ENCODE measurements at places on chromosomes 11 and 22.

GRCh38 chr11:37916331-37916730 lies 1318.3 kb upstream of the RAG2 start:
- no peak for DNase-seq

DNA sequence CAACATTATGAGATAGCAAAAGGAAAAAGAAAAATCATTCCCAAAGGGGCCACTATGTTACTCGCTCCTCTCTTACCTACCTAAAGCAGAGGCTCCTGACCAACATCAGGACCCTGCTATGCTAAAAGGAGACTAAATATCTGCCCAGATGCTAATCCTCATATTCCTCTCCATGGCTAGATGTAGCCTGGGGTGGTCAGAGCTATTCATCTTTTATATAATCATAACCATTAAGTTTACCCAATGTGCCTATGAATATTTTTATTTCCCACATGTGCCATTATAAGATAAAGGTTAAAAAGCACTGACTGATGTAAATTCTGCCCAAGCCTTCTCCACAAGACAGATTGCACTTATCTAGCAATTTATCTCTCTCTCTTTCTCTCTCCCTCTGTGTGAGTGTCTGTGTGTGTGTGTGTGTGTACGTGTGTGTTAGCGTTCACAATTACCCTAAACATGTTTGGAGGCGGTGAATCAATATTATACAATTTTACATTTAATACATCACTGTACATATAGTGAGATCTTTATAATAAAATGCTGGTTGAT lies 41.2 kb upstream of the ANO5 start:
- DNase-seq = no peak

DNA sequence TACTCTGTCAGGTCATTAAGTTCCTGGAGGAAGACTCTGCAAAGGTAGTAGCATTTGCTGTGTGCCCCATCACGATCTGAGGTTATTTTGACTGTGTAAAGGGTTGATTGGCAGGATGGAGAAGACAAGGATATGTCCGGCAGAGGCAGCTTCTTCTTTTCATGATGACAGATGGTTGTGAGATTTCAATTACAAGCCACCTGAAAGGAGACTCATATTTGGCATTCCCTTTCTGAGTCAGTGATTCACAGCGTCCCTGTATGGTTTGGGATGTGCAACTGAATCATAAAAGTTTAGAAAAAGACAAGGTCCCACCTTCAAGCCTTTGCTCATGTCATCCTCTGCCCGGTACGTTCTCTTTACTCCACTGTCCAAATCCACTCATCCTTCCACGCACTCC lies 113.4 kb downstream of the MTNR1B start:
- no peak for DNase-seq

DNA sequence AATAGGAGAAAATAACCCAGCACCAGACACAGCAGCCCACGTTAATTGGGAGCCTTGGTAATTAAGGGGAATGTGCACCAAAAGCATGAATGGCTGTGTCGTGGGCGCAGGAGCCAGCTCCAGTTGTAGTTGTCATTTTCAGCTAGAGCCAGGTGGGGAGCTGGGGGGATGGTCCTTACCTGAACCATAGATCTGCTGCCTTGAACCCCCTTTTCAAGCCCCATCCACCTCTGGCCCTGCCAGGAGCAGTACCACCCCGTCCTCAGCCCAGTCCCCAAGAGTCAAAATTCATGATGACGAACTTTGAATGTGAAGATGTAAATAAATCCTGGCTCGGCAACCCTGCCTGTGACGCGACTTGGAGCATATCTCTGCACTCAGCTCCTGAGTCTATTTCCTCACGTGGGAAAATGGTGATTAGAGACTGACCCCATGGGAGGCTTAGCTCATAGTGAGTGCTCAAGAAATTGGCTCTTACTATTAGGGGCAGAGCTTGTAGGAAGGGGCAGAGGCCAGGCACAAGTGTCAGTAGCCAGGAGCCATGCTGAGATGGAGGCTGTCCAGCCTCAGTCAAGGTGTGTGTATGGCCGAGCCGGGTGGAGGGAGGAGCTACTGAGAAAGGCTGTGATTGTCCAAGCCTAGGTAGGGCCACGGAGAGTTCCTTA lies 794 bp upstream of the FXYD6 start:
- no peak for DNase-seq

- DNase-seq = no peak
These were observed 32.0 kb downstream of the KIAA0930 start for GRCh38 chr22:45208696-45208992.

GRCh38 chr11:85665733-85666132 lies 804 bp upstream of the CREBZF start:
- no peak for DNase-seq

GRCh38 chr11:1768141-1768469 lies 4.4 kb upstream of the CTSD start:
- no peak for DNase-seq

DNA sequence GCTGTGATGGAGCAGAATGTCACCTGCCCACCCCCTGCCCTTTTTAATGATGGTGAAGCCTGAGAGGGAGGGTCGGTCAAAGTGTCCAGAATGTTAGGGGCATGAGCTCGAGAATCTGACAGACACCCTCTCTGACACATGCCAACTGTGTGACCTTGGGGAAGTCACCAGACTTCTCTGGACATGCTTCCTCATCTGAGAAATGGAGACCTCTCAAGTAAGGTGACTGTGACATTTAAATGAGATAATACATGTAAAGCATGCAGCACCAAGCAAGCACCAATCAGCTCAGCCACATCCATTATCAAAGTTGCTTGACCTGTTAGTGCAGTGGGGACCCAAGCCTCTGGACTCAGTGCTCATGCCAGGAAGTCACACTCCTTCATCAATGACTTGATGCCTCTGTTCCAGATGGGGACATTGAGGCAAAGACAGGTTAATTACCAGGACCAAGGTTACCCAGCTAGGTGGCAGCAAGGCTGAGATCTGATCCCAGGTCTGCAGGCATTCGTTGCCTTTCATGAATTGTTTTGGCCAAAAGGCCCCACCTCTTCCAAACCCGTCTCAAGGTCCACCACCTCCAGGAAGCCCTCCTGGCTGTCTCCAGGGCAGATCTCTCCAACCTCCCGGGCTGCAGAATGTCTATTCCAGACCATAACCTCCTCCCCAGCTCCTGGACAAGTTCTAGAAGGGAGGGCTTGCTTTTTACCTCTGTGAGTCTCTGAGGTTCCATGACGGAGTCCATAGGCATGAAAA lies 38.8 kb upstream of the SYT7 start:
- DNase-seq = no peak

GRCh38 chr11:2681408-2682145 lies 18.2 kb downstream of the KCNQ1OT1 start:
- no peak for DNase-seq

DNA sequence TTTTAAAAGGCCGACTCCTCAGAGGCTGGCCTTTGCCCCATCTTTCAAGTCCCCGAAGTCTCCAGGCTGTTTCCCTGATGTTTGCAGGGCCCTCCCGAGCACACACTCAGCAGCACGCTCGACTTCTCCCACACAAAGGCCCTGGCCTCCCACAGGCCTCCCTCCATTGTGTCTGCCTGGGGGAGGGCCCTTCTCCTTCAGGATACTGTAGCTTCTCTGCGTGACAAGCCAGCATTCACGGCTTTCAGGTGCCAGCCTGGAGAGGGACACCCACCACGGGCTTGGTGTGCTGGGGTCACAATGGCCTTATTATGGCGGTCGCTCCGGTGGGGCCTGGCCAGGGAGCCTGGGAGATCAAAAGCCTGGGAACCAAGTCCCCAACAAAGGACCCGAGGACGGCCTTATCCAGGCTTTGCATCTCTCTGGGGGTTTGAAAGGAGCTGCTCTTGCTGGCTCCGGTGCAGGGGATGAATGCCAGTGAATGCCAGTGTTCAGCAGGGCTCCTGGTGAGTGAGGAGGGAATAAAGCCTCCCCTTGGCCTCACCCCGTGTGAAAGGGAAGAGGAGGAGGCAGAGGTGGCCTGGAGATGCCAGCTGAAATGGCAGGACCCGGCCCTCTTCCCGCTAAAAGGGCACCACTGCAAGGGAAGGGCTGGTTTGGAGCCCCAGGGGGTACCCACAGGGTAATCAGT lies 55.0 kb downstream of the TRAF6 start:
- peak; percentile 82 for DNase-seq

DNA sequence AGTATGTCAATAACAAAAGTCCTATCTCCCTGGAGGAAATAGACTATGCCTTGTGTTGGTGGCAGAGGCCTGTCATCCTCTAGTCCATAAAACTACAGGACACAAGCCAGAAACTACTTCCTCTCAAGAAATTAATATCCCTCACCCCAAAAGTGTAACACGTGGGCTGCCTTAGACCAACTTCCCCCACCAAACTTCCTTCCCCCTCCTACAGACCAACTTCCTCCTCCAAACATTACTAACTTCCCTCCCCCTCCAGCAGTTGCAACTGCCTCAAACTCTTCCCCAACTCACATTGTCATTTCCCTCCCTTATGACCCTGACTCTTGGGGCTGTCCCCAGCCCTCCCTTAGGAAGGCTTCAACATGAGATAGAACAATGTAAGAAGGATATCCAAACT lies 6.3 kb downstream of the OR52K2 start:
- DNase-seq = no peak

GRCh38 chr11:40178470-40178869 lies 1281.0 kb downstream of the LRRC4C start:
- no peak for DNase-seq

- DNase-seq = no peak
These were observed 33.7 kb downstream of the C11orf71 start for GRCh38 chr11:114366331-114367243.

DNA sequence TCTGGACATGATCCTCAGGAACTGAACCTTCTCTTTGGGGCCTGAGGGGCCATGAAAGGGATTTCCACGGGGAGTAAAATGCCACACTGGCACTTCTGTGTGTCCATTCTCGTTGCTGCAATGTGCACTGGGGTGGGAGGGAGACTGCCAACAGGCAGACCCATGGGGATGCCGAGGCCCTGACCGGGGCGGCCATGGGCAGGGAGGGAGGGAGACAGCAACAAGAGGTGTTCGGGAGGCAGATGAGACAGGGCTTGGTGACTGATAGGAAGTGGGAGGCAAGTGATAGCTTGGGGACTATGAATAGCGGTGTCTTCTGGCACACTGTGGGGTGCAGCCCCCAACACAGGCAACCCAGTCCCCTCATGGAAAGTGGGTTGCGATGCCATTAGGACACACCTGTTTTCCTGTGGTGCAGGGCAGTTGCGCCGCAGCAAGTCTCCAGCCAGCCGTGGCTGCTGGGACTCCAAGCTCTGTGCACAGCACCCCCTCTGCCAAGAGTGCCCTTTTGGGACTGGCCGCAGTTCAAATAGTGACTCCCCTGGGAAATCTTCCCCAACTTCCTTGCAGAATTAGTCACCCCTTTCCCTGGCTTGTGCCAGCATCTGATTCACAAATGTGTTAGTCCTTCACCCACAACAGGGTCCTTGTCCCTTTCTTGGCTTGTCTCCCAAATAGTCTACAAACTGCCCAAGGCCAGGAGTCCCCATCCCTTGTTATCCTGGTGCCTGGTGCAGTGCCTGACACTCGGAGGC lies 88.8 kb downstream of the CHST1 start:
- no peak for DNase-seq

GRCh38 chr11:115761817-115762216 lies 257.6 kb upstream of the CADM1 start:
- DNase-seq = no peak

GRCh38 chr11:15327786-15328231 lies 213.1 kb downstream of the INSC start:
- peak; percentile 83 for DNase-seq

DNA sequence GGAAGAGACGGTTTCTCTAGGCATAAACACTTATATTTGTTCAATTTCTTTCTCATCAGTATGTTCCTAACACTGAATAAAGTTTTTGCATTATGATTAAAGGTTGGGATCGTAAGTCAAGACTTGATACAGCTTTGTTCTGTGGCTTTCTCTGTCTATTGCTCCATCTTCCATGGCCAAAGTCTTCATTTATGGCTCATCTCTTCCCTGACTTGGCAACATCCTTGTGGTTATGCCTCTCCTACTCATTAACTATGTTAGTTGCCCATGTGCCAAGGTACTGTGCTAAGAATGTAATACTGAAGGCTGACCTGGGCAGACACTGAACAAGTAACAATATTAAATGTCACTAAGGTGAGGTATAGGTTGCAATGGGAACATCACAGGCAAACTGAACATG lies 1.6 kb upstream of the ACCSL start:
- DNase-seq = peak; percentile 2

DNA sequence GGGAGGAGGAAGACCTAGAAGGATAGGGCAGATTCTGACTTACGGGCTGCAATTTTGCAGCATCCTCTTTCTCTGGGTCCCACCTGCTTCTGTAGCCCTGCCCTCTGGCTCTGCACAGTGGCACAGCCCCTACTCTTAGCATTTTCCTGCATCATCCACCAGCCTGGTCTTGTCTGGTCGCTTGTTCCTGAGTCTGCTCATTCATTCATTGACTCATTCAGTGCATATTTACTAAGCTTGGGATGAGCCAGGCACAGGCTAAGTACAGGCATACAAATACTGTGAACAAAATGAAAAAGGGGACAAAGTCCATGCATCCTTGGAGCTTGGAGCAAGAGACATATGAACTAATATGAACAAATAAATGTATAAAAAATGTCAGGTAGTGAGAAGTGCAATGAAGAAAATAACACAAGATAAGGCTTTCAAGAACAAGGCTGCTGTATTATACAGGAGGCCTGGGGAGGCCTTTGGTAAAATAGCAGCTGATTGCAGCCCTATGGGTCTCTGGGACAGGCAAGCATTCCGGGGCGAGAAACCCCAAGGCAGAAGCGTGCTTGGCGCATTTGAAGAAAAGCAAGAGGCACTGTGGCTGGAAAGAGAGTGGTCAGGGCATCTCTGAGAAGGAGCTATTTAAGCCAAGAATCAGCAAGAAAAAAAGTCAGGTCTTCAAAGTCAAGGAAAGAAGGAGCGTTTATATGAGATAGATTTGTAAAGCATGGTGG lies 108.0 kb upstream of the ALX4 start:
- no peak for DNase-seq

DNA sequence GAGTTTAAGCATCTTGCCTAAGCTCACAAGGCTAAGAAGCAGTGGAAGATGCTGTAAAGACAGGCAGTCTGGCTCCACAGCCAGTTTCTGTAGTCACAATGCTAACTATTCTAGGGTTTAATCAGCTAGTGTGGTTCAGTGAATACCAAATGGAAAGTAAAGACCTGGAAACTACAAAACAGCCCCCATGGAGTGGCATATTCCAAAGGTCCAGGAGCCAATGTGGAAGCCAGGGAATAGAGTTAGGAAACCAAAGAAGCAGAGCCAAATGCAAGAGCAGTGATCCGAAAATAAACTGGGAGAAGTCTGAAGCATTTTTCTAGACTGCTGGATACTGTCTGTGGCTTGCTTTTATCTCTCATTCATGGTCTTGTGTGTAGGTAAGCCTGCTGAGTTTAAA lies 731.2 kb upstream of the ANO5 start:
- no peak for DNase-seq

- DNase-seq = no peak
These were observed 613.5 kb downstream of the SOX6 start for GRCh38 chr11:15742626-15743519.

GRCh38 chr11:117122556-117122955 lies 21.5 kb upstream of the PAFAH1B2 start:
- no peak for DNase-seq

GRCh38 chr11:22976146-22976545 lies 115.9 kb upstream of the CCDC179 start:
- no peak for DNase-seq

GRCh38 chr22:24434471-24435322 lies 7.3 kb downstream of the ADORA2A start:
- no peak for DNase-seq

All from ecto neural progenitor cell (in vitro differentiated cells).